Kidney epithelial cell (primary cell): ENCODE measurements at places on chromosomes 3 and 15.

- DNase-seq, result no peak
Measured at GRCh38 chr15:86872782-86873181, 793.1 kb downstream of the AGBL1 start.

DNA sequence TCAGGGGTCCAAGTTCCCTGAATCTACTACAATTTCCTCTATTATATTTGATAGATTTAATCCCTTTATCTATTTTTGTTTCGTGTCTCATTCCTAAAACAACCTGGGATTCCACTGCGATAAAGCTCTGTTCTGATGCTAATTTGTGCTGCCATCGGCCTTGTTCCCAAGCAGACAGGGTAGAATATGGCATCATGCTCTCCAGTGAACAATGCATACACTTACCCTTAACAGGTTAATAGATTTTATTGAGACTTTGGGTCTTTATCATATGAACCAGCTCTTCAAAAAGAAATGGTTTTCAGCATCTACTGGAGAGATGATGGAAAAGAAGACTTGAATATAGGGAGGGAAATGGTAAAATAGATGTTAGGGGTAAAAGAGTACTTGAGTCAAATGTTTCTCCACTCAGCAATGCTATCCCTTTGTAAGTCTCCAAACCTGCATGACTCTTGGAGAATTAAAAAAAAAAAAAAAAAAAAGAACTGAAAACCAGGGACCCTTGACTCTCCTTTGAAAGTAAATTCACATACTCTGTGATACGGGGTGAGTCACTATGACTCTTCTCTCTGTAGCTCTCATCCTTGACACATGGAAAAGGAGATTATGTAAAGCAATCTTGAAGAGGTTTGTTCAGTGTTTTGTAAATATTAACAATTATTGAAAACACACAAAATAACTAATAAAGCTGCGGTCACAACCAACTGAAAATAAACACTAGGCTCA lies 268.8 kb downstream of the ZBTB20 start:
- no peak for DNase-seq

DNA sequence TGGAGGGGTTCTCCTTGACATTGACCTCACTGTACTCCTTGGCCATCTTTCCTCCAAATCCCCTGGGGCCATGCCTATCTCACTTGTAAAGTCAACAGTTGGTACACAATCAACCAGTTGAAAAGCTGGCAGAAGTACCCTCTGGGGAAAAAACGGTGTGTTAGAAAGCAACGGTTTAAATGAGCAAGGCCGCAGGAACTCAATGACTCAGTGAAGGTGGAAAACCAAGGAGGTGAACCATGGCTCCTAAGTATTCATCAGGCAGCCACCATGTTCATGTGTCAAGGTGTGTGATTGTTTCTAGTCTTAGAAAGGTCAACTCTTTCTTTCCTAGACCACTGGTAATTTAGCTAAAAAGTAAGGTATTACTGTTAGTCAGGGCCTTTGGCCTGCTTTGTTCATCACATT lies 130.9 kb upstream of the SATB1 start:
- DNase-seq, result no peak

DNA sequence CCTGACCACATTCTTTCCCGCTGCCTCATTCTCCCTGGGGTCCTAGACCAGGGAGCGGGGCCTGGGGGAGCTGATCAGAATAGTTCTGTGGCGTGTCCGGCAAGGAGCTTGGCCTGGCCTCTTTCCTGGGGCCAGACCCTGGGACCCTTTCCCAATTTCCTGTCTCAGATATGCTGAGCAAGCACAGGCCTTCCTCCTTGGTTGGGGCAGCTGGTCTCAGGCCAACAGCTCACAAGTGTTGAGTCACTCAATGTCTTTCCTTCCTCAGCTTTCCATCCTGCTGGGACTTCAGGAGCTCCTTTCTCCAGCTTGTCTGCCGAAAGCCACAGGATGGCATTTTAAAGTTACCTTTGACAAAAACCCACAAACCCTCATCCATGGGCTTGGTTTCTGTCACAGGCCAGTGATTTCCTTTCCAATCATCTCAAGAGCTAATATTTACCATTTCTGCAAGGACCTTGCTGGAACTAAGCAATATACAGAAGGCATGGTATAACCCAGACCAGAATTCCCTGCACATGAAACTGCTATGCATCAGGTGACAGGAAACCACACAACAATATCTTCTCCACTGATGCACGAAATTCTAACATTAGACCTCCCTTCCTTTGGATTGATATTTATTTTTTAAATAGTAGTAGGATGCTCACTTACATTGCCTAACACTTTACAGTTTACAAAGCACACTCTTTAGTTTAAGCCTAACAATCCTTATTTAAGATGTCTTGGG lies 19.5 kb upstream of the TIMP4 start:
- no peak for DNase-seq

DNA sequence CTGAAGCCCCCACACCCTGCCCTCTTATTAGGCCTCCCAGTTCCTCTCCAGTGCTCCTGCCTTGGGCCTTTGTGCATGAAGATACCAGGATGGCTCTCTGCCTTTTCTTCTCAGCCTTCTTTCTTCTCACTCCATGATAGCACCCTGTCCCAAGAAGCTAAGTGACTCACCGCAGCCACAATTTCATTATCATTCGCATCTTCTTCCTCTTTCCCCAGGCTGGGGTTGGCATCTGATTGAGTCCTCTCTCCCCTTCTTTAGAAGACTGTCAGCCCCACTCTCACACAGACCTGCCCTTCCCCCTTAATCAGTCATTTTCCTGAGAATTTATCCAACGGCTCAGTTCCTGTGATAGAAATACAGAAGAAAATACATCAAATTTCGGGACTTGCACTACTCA lies 102.0 kb downstream of the STAC start:
- no peak for DNase-seq

- DNase-seq, result no peak
Measured at GRCh38 chr15:75068748-75069147, 45.4 kb downstream of the PPCDC start.

- no peak for DNase-seq
Measured at GRCh38 chr3:183634707-183635106, 716 bp upstream of the KLHL24 start.

- DNase-seq, result no peak
Measured at GRCh38 chr3:63095-63765, 133.3 kb upstream of the CHL1 start.

- no peak for DNase-seq
Measured at GRCh38 chr15:79930516-79930915, 33.7 kb upstream of the MTHFS start.

- DNase-seq, result no peak
Measured at GRCh38 chr3:53858096-53858741, 11.9 kb downstream of the IL17RB start.

- DNase-seq, result no peak
Measured at GRCh38 chr3:149186219-149186618, 35.4 kb downstream of the CP start.

- DNase-seq, result no peak
Measured at GRCh38 chr3:194130188-194130587, 5.8 kb upstream of the HES1 start.

- DNase-seq, result no peak
Measured at GRCh38 chr3:72386327-72387000, 461.8 kb downstream of the SHQ1 start.

DNA sequence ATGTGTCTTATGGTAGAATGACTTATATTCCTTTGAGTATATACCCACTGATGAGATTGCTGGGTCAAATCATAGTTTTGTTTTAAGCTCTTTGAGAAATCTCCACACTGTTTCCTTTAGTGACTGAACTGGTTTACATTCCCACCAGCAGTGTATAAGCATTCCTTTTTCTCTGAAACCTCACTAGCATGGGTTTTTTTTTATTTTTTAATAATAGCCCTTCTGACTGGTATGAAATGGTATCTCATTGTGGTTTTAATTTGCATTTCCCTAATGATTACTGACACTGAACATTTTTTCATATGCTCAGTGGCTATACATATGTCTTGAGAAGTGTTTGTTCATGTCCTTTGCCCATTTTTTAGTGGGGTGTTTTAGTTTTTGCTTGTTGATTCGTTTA lies 494.3 kb downstream of the SQOR start:
- DNase-seq, result no peak

GRCh38 chr3:183800243-183800863 lies 25.0 kb downstream of the MAP6D1 start:
- DNase-seq, result no peak

GRCh38 chr15:33985751-33986150 lies 17.5 kb downstream of the CHRM5 start:
- no peak for DNase-seq

DNA sequence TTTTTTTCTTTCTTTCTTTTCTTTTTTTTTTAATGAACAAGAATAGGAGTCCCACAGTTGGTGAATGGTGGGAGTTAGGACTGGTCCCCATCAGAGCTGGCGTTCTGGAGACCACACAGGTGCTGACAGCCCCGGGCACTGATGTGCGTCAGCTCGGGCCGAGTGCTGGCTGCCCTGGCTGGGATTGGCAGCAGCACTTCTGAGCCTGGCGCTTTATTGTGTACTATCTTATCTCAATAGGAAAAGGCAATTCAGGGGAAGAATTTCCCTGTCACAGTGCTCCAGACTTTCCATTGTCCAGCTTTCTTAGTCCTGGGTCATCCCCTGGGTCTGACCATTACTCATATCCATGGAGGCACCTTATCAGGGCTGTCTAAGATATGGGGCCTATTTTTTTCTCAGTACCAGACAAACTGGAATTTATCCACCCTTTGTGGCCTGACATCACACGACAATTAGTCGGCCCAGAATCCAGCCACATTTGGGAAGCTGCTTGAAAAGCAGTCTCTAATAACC lies 54.1 kb downstream of the TMEM44 start:
- DNase-seq, result no peak

- no peak for DNase-seq
Measured at GRCh38 chr3:190326361-190326760, 4.1 kb upstream of the CLDN1 start.

DNA sequence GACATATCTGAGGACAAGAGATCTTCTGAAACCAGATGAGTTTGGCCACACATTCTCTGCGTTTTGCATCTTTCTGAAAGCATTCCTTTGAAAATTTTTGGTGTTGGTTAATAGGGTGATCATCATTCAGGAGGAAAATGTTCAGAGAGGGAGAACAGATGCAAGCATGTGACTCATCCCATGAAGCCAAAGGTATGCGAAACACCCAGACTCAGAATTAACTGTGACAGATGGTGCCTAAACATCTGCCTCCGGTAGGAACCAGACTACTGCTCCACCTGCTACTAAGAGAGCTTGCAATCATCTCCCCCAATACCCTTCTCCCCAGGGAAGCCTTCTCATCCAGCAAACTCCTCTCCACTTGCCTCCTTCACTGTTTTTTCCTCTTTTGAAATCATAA lies 46.2 kb downstream of the TRIM69 start:
- no peak for DNase-seq

GRCh38 chr3:129358772-129359371 lies 69.6 kb downstream of the EFCAB12 start:
- DNase-seq, result no peak

DNA sequence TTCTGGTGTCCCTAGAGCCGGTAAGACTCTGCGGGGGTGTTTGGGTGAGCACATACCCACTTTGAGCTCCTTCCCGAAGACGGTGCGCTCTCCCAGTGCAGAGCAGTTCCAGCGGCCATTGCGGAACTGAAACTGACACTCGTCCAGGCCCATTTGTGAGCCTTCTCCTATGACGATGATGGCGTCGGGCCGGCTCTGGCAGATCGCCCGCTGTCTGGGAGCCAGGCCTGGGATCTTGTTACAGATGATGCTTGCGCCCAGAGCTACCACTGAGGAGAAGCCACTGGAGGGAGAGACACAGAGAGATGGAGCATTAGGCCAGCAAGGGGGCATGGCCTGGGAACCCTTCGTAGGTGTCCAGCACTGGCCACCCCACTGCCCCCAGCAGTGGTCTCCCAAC lies 5.0 kb downstream of the WNT7A start:
- DNase-seq, result no peak

GRCh38 chr15:81299630-81300273 lies 24.2 kb downstream of the STARD5 start:
- no peak for DNase-seq

DNA sequence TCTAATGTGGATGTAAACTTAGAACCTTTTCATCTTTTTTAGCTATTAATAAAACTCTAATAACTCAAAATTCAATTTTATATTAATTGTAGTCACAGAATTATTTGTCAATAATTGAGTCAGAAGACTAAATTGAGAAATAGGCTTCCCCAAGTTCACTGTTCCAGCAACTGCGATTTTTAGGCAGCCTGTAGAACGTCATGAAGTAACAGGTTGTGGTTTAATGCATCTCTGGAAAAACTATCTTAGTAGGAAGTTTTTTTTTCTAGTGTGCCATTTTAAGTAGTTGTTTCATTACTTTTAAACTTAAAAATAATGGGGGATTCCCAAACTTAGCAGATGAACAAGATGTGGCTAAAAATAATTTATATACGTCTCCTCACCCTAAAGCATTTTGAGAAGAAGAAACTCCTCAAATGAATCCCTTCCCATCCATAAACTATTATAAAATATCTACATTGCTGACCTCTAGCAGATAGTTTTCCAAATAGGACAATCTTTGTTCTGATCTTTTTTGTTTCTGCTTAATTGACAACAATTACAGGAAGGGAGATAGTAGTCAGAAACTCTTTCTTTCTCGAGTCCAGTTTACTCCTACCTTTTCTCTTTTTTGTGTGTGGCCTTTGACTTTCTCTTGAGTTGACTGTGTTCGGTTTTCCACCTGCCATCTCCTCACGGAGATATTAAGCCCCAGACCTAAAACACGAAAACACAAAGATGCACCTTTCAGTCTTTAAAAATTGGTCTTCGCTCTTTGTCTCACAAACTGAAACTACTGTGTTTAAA lies 43.1 kb downstream of the LRCH3 start:
- DNase-seq, result no peak

DNA sequence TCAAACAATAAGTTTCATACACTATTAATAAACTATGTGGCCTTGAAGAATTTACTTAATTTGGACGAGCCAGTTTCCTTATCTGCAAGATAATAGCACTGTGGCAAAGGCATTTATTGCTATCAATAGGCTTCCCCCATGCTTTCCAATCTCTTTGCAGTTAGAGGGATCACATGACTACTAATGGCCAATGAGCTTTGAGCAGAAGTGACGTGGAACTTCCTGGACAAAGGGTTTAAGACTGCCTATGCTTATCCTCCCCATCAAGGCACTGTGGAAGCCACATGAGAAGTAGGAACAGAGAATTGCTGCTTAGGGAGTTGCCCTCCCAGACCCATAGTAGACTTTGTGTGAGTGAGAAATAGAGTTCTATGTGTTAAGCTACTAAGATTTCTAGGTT lies 16.7 kb upstream of the ZMAT3 start:
- no peak for DNase-seq

DNA sequence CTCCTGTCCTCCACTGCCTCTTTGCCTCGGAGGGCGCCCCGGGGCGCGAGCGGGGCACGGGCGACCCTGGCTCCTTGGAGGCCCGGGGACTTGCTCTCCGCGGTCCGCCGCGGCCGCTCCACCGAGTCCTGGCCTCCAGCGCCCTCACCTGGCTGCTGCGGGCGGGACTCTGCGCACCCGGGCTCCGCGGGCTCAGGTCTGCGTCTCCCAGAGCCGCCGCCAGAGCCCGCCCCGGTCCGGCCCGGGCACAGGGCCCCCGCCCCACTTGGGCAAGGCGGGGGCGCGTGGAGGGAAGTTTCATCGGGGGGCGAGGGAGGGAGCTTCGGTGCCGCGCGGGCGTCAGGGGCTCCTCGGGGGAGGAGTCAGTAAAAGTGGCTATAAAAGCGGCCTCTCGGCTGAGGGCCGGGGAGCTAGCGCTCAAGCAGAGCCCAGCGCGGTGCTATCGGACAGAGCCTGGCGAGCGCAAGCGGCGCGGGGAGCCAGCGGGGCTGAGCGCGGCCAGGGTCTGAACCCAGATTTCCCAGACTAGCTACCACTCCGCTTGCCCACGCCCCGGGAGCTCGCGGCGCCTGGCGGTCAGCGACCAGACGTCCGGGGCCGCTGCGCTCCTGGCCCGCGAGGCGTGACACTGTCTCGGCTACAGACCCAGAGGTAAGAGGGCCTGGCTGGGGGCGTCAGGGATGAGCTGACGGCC lies at the start of gene CEMIP:
TSS of gene CEMIP (plus strand) at position 407 of the 694 bp plus-strand sequence. CDS start 94,510 bp downstream, outside the sequence.
- DNase-seq, result no peak
